ENCODE measurements at places on chromosomes 16 and 17. TPM values are rescaled to one million over a fixed set of nuclear protein-coding genes. Genes with fewer than 3 reads are reported as not detected.

DNA sequence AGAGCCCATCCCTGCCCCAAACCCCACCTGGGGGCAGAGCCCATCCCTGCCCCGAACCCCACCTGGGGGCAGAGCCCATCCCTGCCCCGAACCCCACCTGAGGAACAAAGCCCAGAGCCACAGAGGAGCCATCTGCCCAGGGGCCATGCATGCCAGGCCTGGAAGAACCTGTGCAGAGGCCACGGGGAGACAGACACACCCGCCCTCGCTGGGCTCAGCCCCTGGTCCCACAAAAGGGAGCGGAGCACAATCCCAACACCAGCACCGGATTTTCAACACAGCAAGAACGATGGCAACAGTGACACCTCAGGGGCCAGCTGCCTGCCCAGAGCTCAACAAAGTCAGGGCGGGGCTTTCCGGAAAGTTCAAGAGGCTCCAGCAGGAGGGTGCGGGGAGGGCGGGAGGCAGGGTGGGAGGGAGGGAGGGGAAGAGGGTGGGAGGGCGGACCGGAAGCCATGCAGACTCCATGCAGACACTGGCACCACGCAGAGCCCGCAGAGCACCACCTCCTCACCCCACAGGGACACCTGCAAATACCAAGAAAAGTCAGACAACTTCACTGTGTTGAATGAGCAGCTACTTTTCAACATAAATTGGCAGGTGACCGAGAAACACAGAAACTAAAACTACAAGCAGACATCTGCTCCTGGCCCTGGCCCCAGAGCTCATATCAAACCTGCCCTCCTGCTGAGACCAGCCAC lies 27.9 kb upstream of the C16orf95 start:
- DNase-seq, result no peak

DNA sequence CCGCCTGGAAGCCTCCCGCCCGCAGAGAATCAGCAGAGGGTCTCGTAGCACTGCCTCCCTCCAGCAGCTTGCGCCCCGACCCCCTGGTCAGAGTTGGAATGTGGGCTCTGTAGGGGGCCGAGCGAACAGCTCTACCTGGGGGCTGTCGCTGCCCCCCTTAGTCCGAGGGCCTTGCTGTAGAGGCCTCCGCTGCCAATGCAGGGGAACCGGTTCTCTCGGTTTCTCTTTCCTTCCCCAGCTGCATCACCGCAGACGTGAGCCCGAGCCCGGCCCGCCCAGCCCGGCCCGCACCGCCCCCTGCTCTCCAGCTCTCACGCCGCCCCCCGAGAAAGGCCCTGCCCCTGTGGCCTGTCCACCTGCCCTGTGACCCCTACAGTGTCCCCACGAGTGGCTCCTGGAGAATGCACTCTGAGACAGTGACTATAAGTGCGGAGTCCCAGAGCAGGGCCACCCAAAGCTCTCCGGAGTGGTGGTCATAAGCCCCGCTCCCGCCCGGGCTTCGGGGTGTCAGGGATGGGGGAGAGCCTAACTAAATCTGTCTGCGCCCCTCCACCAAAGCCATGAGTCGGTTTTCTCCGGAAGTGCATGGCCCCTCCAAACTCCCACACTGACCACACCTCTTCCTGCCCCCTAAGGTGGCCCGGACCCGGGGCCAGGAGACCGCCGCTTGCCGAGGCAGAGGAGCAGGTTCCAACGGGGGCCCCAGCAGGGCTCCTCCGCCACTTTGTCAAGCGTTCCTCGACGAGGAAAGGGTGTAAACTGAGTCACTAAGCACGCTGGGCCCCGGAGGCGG lies 1.7 kb downstream of the ARHGAP27 start:
- no peak for DNase-seq

- no peak for DNase-seq
These were observed 2.3 kb upstream of the MPP2 start for GRCh38 chr17:43909537-43910231.

- DNase-seq, result no peak
These were observed 138.5 kb downstream of the DNAH9 start for GRCh38 chr17:11736613-11737312.

DNA sequence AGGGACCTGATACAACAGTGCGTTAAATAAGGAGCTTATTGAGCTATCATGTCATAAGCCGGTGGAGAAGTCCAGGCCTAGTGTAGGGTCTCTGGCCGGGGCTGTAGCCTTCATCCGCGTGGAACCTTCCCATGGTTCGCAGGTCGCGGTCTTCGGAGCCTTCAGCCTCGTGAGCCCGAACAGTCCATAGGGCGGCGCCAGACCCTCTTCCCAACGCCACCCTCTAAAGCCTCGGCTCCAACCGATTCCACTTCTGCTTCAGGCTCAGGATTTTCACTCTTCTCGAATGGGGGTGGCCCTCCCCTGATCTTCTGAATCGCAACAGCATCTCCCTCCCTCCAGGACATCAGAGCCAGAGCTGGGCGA lies 10.3 kb upstream of the BRCA1 start:
- no peak for DNase-seq

NLK gene
- total RNA-seq, result 14.5 TPM

GRCh38 chr16:842711-843560 lies 42.4 kb upstream of the GNG13 start:
- no peak for DNase-seq

- DNase-seq, result no peak
These were observed 22.0 kb upstream of the PHLPP2 start for GRCh38 chr16:71746442-71747046.

ZPBP2 gene
- not detected for total RNA-seq

DNA sequence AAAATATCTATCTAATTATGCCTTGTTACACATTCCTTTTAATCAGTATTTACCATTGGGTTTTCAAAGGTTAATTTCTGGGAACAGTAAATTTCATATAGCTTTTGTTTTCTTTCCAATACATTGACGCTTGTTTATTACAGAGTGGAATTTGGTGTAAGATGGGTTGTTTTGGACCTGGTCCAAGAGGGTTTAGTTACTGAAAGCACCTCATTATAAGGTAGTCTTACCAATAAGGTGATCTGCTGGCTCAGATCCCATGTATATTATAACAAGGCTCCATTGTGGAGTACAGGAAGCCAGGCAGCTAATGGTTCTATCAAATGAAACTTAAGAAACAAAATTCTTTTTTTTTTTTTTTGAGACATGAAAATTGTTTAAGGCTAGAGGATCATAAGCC lies 87.3 kb upstream of the NACA2 start:
- DNase-seq, result no peak

- no peak for DNase-seq
These were observed 1.1 kb upstream of the PIK3R6 start for GRCh38 chr17:8868529-8868951.

UNC13D gene
- total RNA-seq, result 1.1 TPM

DNA sequence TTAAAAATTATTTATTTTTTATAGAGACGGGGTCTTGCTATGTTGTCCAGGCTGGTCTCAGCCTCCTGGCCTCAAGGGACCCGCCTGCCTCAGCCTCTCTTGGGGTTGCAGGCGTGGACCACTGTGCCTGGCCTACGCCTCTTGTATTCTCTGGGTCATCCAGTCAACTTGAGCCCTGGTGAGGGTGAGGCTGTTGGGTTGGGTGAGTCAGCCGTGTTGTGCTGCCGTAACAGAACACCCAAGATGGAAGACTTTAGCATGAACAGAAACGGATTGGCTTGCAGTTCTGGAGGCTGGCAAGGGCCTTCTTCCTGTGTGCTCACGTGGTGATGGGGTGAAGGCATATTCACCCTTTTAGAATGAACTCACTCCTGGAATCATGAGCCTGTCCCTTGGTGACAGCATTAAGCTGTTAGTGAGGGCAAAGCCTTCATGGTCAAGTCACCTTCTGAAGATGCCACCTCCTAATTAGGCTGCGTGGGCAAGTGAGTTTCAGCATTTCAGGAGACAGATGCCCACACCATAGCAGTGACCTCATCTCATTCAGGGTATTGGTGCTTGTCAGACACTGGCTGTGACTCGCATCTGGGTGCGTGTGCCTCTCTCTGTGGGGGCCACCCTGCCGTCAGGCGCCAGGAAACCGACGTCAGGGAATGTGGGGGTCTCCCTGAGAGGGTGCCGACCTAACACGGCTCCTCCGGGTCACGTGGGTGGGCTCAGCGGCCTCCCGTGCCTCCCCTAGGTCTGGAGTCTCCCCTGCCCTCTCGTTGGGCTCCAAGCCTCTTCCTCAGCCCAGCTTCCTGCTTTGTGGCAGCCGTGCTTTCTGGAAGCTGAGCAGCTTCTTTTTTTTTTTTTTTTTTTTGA lies 49.8 kb downstream of the WDR45B start:
- DNase-seq, result peak; percentile 64

DNA sequence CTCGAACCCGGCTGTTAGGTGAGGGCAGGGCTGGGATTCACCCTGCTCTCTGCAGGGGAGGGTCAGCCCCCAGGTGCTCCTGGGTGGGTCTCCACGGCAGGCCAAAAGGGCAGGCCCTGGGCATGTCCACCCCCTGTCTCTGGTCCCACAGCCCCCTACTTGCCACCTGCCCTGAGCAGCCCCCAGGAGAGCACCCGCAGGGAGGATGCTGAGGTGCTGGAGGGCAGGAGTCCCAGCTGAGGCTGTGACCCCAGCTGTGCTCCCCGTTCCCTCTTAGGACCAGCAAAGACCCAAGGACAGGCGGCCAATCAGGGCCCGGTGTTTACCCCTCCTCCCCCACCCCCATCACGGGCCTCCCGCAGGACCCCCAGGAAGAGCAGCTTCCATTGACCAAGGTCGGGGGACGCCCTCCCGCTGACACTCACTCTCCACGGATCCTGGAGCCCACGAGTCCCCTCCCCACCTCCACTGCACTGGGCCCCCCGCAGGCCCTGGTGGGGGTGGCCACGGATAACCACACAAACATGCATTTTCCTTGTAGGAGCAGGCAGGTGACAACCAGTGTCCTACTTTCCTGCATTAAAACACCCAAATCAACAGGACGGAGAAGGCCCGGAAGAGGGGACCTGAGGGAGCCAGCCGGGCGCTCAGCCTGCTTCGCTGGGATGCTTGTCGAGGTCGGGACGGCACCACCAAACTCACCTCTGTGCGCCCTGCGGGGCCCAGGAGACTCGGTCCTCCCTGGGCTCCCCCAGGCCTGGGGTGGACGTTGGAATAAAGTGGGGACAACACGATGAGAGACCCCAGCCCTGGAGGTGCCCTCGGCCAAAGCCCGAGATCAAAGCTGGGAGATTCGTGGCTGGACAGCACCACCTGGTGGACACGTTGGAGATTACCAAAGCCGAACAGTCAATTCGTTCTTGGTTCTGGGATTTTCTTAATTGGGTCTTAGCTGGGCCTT lies 22.5 kb upstream of the ENPP7 start:
- no peak for DNase-seq

NACA2 gene
- not detected for total RNA-seq

DNA sequence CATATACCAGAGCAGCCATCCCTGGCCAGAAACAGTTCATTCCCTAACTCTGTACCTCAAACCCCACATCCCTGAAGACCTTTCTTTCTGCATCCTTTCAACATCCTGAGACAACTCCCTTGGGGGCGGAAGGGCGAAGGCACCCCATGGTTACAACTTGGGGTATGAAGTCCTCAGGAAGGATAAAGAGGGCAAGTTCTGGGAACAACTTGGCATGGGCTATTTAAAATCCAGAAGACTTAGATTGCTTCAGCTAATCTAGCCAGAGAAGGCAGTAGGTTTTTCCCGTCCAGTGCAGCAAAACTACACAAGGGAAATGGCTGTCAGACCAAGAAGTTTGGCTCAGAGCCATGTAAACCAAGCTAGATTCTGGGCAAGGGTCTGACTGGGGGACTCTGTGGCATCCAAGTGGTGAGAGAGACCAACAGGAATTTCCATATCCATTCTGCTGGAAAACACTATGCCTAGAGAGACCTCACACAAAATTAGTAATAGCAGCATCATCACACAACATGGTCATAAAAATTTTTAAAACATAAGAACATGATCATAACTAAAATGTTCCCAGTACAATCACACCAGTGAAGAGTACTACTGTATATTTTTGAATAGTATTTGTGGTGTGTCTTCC lies 113.2 kb downstream of the CDYL2 start:
- DNase-seq, result no peak

- DNase-seq, result no peak
These were observed 13.5 kb downstream of the LGALS3BP start for GRCh38 chr17:78966123-78966813.
